ENCODE measurements at places on chromosomes 3 and 15.

GRCh38 chr15:58748040-58748851, 1.3 kb downstream of the ADAM10 start:
- no peak for DNase-seq

DNA sequence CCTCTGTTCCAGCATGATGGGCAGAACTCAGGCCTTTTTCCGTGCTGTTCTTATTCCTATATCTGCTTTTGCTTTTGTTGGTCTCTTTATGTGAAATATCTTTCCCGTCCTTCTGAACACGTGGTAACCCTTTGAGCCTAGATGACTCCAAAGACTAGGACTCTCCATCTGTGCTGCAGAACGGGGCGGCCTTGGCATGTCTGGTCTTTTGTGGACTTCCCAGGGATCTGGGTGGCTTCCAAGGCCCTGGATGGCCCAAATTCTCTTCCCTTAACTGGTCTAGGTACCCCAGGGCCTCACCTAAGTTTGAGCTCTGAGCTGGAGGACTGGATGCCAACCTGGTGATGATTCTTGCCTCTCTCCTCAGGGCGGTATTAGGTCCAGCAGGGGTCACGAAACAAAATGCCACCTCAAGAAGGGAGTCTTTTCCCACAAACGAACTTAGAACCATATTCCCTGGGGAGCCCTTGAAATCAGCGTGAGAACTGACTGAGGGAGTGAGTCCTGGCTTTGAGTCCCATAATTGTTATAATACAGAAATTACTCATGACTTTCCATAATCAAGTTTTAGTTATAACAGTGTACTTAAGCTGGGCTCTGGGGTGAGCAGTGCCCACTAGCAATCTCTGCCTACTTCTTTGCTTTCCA, 13.8 kb downstream of the TLNRD1 start:
- DNase-seq: no peak

- DNase-seq: no peak
Observed at GRCh38 chr15:81163961-81164800, 30.1 kb downstream of the CFAP161 start.

DNA sequence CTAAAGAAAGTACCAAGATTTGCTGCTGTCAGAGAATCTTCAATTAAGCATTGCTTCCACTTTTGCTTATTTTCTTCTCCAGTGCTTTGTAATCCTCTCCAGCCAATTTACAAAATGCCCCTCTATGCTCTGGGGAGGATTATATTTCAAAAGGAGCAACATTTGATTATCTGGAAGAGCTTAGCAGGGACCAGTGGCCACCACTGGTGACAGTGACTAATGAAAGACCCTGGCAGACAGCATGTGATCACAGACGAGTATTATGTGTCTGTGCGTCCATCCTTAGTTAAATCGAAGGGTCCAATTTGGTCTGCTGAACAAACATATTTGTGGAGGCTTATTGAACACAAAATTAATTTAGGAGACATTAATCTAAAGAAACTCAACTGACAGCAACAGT, 152.6 kb downstream of the ZNF621 start:
- no peak for DNase-seq

DNA sequence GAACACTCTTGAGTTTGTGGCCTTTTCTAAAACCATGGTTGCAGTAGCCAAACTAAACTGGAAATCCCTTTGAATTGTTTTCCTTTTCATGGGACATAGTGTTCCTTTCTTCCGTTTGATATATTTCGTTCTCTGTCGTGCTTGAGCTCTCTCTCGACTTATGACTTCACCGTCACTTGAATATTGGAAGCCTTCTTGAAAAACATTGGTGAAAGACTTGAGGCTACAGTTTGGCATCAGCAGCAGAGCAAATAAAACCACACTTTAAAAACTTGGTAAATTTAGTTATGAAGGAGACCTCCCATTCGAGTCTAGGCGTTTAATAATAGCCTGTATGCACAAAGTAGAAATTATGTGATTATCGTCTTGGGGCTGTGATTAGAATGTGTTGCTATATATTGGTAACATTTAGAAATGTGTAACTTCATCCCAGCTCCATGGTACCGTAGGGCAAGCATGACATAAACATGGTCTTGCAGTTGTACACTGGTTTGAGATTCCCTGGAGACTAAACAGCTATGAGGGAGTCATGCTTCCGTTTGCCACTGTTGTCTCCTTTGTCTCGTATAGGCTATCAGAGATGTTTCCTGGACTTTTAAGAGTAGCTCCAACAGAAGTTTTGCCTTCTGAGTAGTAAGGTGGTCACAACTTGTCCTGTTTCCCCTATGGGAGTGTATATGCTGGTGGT, 122.3 kb downstream of the PTPRG start:
- no peak for DNase-seq

DNA sequence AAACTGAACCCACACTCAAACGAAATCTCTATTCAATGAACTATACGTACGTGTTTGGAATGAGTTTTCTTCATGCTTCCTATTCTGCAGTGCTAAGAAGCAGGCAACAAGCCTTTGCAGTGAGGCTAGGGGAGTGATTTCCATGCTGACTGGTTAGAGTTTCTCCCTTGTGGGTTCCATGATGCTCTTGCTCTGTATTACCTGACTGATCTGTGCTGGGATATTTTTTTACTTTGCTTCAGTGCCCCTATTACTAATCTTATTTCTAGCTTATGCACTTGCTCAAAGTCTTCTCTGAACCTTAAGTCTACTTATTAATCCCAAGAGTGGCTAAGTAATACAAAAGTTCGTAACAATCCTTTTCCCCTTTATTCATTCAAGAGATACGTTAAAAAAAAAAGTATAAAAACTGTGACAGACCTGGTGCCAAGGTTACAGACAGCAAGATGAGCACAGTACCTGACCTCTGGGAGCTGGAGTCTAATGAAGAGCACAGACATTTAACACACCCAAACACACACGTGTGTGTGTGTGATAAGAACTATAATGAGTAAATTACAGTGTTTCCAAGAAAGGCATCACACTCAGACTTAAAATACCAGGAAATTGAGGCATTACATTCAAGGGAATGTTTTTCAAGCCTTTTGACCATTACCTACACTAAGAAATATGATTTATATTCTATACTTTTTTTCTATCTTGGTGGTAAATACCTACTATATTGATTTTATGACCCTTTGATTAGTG, 50.5 kb upstream of the FBN1 start:
- no peak for DNase-seq

- DNase-seq: no peak
Observed at GRCh38 chr3:99503350-99503749, 135.0 kb upstream of the COL8A1 start.

- DNase-seq: no peak
Observed at GRCh38 chr15:66131200-66131599, 122.3 kb downstream of the MEGF11 start.

GRCh38 chr3:37762698-37763097, 99.0 kb upstream of the CTDSPL start:
- no peak for DNase-seq

GRCh38 chr3:31572236-31573004, 39.7 kb downstream of the STT3B start:
- DNase-seq: no peak

DNA sequence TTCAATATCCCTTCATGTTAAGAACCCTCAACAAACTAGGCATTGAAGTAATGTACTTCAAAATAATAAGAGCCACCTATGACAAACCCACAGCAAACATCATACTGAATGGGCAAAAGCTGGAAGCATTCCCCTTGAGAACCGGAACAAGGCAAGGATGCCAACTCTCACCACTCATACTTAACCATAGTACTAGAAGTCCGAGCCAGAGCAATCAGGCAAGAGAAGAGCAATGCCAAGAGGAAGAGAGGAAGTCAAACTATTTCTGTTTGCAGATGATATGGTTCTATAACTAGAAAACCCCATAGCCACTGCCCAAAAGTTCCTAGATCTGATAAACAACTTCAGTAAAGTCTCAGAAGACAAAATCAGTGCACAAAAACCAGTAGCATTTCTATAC, 161.9 kb downstream of the UBE2E2 start:
- DNase-seq: no peak

DNA sequence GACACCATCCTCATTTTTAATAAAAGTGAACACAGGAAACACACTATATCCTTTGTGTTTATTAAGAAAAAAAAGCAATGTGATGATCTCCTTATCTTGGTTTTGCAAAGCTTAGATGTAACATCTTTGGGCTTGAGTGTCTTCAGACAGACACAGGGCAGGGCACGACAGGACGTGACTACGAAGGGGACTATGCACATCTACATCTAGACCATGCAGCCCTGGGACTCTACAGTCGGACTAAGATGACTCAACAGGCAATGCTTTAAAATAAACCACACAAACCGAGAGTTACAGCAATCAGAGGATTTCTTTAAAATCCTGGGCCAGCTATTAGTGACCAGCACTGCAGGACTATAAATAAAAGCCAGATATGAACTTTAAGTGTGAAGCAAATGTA, 22.8 kb upstream of the TM2D3 start:
- DNase-seq: no peak

DNA sequence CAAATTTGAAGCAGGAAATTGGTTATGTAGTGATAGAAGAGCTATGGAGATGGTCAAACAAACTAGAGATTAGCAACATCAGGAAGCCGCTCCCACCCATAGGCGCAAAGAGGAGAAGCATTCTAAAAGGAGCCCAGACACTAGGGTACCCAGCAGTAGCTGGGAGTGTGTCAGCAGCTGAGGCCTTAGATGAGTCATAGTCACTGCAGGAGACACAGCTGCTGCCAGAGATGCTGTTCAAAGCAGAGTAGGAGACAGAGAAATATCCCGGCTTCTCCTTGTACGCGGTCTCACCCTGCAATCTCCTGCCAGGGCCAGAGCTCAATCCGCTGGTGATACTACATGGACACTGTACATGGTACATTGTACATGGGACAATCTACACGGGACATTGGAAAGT, 61.9 kb downstream of the VGLL3 start:
- DNase-seq: no peak

DNA sequence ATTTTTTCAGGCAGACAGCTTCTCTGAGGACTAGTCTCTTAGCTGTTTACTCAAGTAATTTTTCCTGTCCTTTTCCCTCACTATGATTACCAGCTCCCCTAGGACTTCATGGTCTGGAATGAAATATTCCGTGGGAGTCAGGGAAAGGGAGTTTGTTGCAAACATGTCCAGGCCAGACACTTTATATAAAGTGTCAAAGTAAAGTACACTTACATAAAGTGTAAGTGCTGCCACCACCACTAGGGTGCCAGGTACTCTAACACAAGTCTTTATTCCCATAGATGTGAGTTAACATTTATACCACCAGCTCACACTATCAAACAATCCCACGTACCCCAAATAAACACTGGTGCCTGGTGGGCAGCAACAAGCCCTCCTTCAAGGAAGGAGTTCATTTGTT, 179.8 kb downstream of the SNRPN start:
- no peak for DNase-seq

DNA sequence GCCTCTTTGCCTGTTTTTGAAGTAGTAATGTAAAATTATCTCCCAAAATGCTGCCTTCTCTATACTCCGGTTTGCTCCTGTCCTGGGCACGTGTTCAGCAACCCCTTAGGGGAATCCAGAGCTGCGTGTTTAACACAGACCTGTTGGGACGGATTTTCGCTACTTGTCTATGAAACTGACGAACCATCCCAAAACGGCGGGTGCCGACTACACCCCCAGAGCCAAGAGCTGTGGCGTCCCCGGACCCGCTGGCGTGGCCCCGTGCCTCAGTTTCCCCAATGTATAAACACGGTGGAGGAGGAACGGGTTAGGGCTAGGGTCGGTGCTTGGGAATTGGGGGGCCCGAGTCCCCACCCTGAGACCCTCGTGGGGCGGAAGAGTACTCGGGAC, 473 bp downstream of the FHIT start:
- DNase-seq: peak; percentile 2

- no peak for DNase-seq
Observed at GRCh38 chr15:64004587-64004986, 41.7 kb downstream of the DAPK2 start.

DNA sequence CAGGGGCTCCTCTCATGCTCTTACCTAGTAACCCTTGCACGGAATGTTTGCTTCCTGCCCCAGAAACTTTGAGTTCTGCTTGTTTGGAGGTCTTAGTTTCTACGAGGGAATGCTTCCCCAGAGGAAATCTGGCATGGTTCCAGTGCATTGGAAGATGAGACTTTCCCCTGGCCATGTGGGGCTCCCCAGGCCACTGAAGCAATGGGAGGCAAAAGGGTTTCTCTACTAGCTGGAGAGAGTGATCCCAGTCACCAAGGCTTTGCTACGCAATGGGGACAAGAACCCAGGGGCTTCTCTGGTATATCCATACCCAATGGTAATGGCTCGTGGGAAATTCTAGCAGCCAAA, 44.2 kb upstream of the RPL32 start:
- no peak for DNase-seq

GRCh38 chr3:81154611-81155143, 606.8 kb downstream of the GBE1 start:
- no peak for DNase-seq

- no peak for DNase-seq
Observed at GRCh38 chr3:78351334-78351733, 1311.4 kb downstream of the ROBO2 start.

GRCh38 chr3:186181901-186182300, 73.0 kb upstream of the ETV5 start:
- no peak for DNase-seq

GRCh38 chr3:70094197-70094596, 94.7 kb downstream of the SAMMSON start:
- DNase-seq: no peak

DNA sequence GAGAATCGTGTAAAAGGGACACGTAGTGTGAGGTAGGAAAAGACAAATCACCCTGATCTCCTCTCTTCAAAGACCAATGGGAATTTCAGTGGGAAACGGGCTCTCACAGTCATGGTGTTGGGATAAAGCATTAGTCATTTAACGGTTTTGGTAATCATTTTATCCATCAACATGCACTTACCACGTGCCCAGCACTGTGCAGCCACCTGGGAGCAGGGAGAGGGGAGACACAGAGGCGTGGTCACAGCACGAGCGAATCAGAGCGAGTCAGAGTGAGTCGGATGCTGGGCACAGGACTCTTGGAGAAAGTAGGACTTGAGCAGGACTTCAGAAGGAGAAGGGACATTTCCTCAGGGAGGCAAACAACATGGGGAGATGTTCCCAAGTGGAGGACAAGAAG, 130.8 kb downstream of the MINAR1 start:
- DNase-seq: no peak

DNA sequence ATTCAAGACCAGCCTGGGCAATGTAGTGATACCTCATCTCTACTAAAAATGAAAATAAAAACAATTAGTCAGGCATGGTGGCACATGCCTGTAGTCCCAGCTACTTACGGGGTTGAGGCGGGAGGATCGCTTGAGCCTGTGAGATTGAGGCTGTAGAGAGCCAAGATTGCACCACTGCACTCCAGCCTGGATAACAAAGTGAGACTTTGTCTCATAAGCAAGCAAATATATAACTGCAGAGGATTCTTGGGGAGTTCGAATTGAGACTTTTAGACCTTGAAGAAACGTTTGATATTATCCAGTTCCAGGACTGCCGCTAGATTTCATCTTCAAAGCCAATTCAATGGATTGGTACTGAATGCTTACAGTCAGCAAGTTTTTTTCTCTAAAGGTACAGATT, 11.9 kb upstream of the RARB start:
- DNase-seq: no peak

GRCh38 chr3:98775459-98776139, 12.5 kb downstream of the ST3GAL6 start:
- DNase-seq: no peak
